ENCODE measurements at places on chromosomes 12 and 14.

DNA sequence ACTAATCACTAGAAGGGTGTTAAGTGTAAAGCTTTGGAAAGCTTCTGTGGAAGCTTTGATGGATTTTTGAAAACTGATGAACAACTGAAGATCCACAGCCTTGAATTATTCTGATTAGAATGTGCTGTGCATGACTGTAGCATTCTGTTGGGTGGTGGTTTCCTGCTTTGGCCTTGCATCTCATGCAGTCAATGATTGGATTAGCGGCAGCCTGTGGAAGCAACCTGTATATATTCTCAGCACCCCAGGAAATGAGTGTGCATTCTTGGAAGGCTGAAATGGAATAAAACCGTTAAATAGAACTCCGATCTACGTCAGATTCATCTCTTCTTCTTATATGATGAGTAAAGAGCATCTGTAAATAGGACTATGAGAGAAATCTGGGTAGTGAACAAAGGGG lies 120.2 kb downstream of the SLC16A7 start:
- no peak for DNase-seq

DNA sequence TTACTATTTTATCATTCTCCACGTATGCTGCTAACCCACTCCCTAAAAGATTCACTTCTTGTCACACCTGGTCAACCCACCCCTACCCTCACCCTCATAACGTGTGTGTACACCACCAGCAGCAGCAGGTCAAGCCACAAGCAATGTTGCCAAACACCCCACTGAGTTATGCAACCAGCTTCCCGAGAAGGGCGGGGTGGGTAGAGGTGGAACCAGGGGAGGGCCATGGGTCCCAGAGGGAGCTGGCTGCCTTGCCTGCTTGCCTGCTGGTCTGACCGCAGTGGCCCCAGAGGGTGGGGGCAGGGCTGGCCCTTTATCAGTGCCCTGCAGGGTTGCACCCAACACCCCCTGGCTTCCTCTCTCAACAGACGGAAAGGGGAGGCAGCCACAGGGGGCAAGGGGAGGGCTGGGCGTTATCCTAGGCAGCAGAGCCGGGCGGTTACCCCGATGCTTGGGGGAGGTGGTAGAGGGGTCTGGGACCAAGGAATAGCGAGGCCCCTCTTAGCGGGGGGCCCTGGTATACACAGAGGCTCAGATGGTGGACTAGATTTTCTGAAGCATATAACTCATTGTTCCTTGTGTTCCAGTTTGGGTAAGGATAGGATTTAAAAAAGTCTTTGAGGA lies 3.5 kb upstream of the NFE2 start:
- DNase-seq: no peak

- no peak for DNase-seq
Observed at GRCh38 chr12:12976366-12976765, 23.7 kb downstream of the HEBP1 start.

DNA sequence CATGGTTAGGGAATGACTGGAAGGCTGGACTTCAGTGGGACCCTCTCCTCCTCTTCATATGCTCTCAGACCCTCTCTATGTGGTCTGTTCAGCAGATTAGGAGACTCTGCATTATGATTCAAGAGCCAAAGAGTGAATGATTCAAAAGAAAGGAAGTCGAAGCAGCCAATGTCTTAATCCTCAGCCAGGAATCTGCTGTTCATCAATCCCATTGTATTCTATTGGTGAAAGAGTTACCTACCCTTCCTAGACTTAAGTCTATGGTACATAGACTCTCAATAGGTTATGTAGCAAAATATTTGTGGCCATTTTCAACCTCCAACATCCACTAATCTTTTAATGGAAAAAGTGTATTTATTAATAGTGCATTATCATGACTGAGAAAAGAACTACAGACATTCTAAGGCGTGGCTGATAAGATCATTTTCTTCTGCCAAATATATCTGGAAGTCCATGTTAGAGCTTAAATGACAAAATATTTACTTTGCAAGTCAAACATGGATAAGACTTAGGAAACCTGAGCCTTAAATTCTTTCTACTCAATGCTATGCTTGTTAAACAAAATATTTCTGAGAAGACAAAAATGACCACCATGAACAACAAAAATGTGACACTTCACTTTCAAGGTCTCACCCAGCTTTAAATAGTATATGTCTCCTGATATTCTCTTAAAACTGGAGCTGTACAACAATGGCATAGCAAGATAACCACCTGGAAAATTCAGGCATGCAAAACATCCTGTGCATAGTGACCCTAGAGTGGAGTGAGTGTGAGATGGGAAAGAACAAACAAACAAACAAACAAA lies 1100.6 kb downstream of the GALC start:
- no peak for DNase-seq

DNA sequence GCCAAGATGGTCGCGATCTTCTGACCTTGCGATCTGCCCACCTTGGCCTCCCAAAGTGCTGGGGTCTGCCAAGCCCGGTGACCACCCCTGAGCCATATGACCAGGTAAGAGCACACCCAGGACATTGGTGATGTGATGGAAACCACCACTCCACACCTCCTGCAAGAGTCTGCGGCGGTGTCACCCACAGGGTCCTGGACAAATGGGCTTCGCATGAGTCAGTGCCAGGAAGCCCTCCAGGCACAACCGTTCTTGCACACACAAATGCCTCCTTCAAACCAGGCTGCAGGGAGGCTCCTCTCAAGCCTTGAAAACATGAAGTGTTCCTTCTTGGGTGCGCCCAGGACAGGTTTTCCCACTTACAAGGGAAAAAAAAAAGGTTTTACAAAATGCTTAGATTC lies 16.6 kb downstream of the PITPNM2 start:
- DNase-seq: no peak

DNA sequence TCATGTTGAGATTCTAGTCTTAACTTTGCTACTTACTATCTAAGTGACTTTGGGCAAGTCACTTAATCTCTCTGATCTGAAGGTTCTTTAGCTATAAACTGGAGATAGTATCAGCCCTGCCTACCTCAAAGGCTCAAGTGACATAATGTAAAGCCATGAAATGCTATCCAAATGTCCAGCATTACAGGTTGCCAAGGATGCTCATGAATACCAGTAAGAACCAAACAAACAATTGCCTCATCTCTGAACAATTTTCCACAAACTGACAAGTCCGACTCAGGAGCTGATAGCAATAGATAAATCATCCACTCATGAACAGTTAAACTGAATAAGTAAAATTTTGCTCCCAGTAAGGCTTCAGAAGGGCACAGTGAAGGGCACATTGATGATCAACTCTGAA lies 51.5 kb downstream of the LMNTD1 start:
- no peak for DNase-seq

GRCh38 chr12:12511895-12512711 lies 50.6 kb downstream of the DUSP16 start:
- no peak for DNase-seq

Data from ovary (tissue), 10 donors.